Mucosa of descending colon (tissue), 3 donors: ENCODE measurements at places on chromosomes 3 and 15. TPM values are rescaled to one million over a fixed set of nuclear protein-coding genes. Genes with fewer than 3 reads are reported as not detected.

GRCh38 chr15:63264688-63265293 is 12.6 kb upstream of the APH1B start:
- no peak for DNase-seq

The C3orf49 gene
- not detected for total RNA-seq

The PLA2G4D gene
- total RNA-seq: 0.51 TPM

The GP5 gene
- not detected for total RNA-seq

DNA sequence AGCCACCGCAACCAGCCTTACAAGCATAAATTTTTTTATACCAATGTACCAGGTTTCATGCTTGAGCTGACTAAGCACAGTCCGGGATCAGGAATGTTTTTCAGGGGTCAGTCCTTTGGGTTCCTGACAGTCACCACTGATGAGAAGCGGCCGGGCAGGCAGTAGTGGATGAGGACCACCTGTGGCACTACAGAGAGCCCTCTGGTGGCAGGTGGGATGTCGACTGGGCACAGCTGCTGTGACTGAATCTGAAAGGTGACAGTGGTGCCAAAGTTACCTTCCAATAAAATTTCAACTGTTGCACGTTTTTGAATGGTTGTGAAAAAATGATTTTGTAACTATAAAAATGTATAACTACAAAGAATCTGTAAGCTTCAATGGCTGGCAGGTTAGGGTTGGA is 34.0 kb downstream of the TPRA1 start:
- no peak for DNase-seq

GRCh38 chr3:87397211-87397610 is 120.8 kb upstream of the POU1F1 start:
- DNase-seq: no peak
